ENCODE measurements at places on chromosomes 1 and 21.

- DNase-seq = peak; percentile 20
Measured at GRCh38 chr1:226549937-226550671, 1.5 kb downstream of the STUM start.

- DNase-seq = no peak
Measured at GRCh38 chr1:72178266-72178665, 104.1 kb downstream of the NEGR1 start.

GRCh38 chr1:53022179-53022578, 39.8 kb upstream of the PODN start:
- no peak for DNase-seq

DNA sequence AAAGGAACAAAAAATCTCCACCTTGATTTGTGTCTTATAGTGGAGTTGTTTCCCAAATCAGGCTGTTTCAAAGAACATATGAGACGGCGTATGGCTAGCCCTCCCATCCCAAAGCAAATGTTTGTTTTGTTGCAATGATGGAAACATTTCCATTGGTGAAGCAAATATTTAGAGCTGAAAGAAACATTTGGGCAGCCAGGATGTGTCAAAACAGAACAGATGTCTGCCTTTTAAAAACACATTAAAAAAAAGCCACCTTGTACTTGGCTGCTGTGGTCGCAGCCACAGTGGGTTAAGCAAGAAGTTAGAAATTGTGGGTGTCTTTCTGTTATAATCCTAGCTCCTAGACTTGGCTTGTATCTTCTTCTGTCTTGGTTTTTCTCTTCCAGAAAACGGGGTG, 116.3 kb downstream of the PEX14 start:
- no peak for DNase-seq

- DNase-seq = no peak
Measured at GRCh38 chr1:24055681-24056080, 56.3 kb downstream of the MYOM3 start.

GRCh38 chr1:198018529-198018928, 101.4 kb downstream of the LHX9 start:
- no peak for DNase-seq

- no peak for DNase-seq
Measured at GRCh38 chr1:25821112-25821476, 1.3 kb downstream of the MTFR1L start.

DNA sequence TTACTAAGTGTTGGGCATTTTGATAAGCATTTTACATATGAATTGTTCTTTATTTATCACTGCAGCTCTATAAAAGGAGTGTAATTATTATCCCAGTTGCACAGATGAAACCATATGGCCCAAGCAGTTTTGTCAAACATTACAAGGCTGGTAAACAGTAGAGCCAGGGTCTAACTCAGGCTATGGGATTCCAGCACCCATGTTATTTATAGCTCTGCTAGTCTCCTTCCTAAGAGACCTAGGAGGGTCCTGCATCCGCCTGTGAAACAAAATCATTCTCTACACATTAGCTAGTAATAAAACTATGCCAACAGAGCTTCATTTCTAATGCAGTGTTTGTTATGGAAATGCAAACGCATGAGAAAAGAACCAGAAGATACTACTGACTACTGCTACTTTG, 58.6 kb downstream of the IL23R start:
- no peak for DNase-seq

GRCh38 chr1:13624526-13624925, 40.9 kb downstream of the PDPN start:
- DNase-seq = no peak

All from stimulated activated CD4-positive, alpha-beta T cell treated with anti-CD3 and anti-CD28 coated beads, Interleukin-4, amount 100 ng/mL, for 1 hour (primary cell).